Suprapubic skin (tissue), 4 donors: ENCODE measurements at places on chromosomes 1 and 21.

GRCh38 chr21:39445321-39446269 is at the start of gene LCA5L:
Gene LCA5L (minus strand): TSS chr21:39445778. CDS start chr21:39428493, 17,285 bp downstream.
- peak; percentile 94 for DNase-seq

GRCh38 chr1:231684356-231685244 is 58.0 kb downstream of the DISC1 start:
- no peak for DNase-seq

DNA sequence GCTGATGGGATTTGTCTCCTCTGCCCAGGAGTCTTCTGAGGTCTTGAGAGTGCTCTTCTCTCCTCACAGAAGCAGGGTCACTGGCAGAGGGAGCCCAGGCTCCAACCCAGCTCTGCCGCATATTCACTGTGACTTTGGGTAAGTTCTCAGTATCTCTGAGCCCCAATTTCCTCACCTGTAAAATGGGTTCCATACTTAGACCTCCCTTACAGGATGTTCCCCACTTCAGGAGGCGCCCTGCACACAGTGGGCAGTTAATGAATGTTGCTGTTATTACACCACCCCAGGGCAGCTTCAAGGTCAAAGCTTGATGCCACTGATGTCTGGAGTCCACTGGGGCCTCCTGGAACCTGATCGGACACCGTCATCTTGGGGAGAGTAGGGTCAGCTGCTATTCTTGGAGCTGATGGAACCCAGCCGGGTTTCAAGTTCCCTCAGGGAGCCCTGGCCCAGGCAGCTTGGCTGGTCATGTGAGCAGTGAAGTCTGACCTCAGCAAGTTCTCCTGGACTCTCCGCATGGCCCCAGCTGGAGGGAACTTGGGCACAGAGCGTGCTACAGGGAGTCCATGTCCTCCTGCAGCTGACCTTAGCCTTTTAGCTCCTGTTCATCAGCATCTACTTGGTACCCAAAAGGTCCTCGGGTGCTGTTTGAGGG is 21.8 kb downstream of the COA7 start:
- no peak for DNase-seq

DNA sequence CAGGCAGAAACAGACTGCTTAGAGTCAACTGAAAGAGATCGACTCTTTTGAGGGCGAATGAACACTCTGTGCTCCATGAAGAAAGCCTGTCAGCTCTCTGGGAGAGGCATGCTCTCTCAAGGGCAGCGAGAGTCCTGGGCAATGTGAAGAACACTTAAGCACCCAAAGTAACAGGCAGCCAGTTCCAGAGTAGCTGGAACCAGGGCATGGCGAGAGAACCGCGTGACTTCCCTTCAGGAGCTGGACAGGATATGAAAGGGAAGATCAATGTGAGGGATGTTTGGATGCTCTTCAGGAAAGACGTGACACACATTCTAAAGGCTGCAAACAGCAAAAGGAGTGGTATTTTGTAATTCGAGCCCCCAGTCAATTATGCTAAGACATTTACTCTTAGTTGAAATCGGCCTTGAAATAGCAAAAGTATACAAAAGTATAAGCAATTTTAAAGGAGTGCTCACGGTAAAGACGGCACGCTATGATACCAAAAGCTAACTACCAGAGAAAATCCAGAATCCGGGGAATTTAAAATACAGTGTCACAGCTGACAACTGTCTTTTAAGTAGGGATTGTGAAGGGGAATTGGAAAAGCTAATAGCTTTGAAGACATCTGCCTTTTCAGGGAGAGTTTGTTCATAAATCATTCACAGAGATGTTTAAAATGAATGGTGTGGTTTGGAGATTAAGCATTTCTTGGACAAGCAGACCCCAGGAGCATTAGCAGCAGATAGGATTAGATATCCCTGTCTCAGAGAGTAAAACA is 20.8 kb downstream of the ADAMTS5 start:
- no peak for DNase-seq

- no peak for DNase-seq
Measured at GRCh38 chr1:75615613-75616435, 4.9 kb upstream of the SLC44A5 start.

DNA sequence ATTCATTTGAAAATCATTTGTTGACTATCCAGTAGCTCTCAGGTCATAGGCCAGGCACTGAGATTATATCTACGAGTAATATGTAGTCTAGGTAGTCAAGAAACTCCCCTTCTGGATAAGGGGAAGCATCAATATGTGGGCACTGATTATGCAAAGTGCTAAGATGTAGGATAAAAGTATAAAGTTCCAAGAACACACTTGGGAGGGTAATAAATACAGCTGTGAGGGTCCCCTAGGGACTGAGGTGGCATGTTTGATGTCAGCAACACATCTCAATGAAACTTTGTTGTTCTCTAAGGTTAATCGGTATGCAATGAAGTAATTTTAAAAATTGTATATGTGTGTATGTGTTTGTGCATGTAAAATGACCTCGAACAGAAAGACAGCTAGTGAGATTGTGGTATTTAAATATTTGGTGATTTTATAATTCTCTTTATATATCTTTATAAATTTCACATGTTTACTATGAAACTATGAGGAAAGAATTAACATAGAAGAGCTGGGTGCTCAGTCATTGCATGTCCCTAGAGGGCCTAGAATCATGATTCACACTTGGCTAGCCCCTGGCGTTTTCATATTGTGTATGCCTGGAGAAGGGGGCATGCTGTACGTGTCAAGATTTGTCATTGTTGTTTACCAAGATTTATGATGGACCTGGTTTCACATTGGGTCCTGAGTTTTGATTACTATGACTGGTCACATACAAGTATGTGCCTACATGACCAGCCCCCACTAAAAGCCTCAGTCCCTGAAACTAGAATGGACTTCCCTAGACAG is 140.1 kb upstream of the DUSP10 start:
- no peak for DNase-seq

- DNase-seq = no peak
Measured at GRCh38 chr1:29166291-29166878, 15.3 kb downstream of the SRSF4 start.

DNA sequence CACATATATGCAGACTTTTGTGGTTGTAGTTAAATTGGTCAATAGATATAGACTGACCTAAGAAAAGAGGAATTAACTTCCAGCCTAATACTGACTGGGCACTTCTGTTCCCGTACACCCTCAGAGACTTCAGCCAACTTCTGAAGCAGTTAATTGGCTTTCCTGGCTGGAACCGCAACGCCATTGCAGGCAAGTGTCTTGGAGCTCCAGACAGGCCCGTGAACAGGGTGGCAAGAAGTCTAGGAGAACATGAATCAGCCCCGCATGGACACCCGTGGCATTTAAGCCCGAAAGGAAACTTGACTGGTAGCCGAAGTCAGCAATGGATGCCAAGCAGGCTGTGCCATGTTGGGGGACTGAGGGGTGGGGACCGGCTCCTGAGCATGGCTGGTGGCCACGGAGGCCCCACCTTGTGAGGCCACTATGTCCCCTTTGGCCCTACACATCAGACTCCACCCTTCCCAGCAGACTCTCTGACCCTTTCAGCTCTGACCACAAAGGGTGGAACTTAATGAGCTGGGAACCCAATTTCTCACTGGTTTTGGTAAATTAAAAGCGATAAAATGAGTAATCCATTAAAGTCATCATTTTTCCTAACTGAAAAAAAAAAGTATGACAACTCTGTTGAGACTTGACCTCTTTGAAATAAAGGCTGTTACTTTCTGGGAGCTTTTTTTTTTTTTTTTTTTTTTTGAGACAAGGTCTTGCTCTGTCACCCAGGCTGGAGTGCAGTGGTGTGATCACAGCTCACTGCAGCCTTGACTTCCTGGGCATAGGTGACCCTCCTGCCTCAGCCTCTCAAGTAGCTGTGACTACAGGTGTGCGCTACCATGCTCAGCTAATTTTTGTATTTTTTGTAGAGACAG is 54.1 kb downstream of the RUNX1 start:
- DNase-seq = no peak

DNA sequence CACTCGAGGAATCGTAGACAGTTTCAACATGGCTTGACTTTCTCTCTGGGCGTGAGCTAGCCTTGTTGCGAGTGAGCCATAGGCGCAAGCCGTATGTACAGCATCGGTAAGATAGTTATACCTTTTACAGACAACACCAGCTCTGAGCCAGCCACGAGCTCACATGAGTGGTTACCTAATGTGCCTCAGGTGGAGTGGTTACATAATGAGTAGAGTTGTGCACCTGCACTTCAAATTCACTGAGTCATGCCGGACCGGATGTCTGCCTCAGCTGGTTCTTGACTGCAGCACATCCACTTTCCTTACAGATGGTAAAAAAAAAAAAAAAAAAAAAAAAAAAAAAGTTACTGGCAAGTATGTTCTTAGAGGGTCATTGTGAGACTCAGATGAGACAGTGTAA is 360.4 kb upstream of the NR5A2 start:
- no peak for DNase-seq

DNA sequence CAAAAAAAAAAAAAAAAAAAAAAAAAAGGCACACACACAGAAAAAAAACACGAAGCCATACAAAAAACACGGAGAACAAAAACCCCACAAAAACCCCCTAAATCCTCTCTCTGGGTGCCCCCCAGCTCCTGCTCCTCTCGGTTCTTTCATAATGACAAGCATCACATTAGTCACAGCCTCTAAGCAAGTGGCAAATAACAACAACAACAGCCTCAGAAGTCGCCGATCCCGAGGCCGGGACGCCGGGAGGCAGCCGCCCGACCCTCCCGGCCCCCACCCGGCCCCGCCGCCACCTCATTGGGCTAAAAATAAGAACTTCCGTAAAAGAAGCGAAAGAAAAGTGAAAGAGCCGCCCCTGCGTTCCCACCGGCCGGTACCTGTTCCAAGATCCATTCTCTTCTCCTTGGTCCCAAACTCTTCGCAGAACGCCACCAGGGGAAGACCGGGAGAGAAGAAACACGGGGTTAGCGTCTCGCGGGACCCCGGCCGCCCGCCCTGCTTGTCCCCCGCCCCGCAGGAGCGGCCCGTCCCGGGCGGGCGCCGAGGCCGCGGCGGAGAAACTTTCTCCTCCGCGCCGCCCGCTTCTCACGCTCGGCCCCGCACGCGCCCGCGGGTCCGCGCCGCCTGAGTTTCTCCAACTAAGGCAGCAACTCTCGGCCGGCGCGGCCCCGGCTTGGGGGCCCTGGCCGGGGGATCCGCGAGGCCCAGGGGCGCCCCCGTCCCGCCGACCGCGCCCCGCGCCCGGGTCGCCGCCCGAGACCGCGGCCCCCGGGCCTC is 102.8 kb downstream of the CASZ1 start:
- no peak for DNase-seq

DNA sequence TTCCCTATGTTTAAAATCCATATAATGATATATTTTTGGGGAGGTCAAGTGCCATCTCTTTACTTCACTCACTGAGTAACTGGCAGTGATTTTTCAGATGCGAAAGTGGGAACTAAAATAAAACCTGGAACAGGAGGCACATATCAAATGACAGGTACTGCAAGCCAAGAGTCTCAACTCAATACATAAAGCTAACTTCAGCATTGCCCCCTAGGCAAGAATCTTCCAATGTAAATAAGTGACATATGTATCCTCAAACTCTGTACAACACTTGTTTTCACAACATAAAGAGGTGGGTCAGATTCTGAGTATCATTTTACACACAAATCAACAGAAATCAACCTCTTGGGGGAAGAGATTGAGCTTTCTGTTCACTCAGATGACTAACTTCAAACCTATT is 18.1 kb downstream of the DCAF8 start:
- DNase-seq = no peak

GRCh38 chr1:67556297-67556900 is 126.2 kb upstream of the SERBP1 start:
- DNase-seq = no peak

DNA sequence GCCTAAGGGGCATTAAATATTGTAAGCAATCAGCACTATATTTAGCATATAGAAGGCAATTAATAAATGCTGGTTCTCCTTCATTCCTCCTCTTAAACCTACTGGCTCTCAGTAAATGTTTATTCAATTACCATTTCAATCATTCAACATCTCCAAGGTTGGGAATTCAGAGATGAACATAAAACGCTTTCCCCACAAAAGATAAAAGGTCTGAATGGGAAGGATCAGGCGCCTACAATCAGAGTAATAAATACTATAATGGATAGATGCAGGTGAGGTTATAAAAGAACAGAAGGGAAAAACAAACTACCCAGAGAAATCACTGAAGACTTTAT is 407 bp upstream of the KTI12 start:
- DNase-seq = no peak

DNA sequence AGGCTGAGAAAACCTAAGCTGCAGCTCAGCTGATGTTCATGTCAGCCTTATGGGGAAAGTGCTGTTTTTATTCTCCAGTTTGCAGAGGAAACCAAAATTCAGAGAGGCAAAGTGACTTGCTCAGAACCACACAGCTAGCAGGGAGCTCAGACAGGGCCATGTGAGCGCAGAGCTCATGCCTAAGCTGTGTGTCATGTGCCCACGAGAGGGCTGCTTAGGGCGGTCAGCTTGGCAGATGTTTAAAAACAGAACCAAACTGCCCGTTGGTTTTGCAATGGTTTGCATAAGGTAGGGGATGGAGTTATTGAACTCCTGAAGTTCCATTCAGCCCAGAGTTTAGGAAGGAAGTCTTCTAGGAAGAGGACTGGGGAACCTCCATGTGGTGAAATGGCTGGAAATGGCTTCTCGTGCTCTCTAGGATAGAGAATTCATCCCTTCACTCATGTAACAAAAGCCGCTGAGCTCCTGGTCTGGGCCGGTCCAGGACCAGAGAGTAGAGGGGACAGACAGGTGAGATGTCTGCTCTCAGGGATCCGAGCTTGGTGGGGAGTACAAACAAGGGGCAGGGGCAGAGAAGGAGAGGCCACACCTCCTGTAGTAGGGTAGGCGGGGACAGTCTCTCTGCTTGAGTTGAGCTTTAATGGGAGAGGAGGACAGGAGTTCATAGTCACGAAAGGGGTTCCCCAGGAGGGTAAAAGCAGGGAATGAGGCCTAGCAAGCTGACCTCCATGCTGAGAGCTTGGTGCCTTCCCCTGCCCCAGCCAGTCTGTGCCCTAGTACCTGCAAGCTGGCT is 46.9 kb downstream of the ARHGEF10L start:
- no peak for DNase-seq

GRCh38 chr1:44568128-44568900 is 106.0 kb downstream of the TMEM53 start:
- DNase-seq = no peak

DNA sequence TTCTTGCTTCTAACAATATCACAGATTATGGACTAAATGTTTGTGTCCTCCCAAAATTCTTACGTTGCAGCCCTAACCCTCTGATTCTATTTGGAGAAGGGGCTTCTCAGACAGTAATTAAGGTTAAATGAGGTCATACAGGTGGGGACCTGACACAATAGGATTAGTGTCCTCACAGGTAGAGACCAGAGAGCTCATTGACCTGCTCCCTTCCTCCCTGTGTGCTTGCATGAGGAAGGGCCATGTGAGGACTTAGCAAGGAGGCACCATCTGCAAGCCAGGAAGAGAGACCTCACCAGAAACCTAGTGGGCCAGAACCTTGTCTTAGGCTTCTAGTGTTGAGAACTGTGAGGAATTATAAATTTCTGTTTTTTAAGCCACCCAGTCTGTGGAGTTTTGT is 322.6 kb downstream of the SMYD3 start:
- no peak for DNase-seq

DNA sequence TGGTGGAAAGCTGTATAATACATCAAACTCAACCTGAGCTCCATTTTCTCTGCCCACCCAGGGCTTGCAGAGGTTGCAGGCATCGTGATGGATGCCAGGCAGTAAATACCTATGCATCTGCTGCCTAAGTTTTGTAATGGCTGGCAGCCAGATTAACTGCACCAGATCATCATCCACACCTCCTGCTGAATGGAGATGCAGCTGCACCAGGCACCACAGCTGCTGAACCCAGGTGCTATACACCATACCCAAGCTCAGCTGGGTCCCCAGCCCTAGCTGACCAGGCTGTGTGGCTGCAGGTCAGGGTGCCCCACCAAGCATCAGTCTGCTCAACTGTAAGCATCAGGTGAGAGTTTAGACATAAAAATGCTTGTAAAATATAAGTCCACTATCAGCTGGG is 6.7 kb upstream of the SNAPIN start:
- DNase-seq = peak; percentile 20

GRCh38 chr1:33256221-33256470 is 146 bp upstream of the ZNF362 start:
- DNase-seq = no peak
